Stimulated activated CD8-positive, alpha-beta memory T cell treated with anti-CD3 and anti-CD28 coated beads, Interleukin-4, amount 100 ng/mL, for 4 hours (primary cell): ENCODE measurements at places on chromosomes 7 and 10.

DNA sequence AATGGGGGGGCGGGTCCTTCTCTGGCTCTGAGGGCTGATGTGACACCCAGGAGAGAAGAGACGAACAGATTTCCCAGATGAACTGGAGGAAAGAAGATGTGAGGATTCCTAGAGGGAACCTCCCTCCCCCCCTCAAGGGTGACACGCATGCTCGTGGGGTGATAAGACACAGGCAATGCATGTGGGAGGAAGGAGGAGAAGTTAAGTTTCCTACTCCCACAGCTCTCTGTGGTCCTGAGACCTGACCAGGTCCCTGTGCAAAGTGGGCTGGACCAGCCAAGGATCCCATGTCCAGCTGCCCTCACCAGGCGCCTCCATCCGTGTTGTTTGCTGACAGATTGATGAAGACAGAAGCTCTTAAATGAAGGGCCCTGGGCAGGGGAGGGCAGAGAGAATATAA lies 112.6 kb downstream of the SH3PXD2A start:
- no peak for DNase-seq

DNA sequence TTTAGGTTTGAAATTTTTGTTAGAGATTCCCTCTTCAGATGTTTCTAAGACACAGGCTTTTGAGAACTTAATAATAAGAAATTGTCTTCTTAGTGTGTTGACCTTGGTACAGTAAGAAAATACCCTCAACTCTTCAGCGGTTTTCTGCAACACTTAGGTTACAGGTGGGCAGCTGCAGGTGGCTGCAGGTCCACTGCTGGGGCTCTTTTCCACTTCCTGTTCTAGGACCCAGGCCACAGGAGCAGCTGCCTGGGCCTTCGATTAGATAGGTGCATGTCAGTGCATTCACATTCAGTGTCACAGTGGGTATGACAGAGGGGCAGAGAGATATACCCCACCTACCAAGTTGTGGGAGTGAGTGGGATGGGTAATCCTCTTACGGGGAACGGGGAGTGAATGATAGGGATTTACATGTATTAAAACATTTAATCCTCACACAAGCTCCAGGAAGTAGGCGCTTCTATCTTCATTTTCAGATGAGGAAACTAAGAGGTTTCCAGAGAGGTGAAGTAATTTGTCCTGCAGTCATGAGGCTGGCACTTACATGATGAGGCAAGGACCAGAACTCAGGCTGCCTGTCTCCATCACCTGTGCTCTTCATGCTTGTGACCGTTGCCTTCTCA lies 20.2 kb upstream of the SUV39H2 start:
- DNase-seq: no peak

DNA sequence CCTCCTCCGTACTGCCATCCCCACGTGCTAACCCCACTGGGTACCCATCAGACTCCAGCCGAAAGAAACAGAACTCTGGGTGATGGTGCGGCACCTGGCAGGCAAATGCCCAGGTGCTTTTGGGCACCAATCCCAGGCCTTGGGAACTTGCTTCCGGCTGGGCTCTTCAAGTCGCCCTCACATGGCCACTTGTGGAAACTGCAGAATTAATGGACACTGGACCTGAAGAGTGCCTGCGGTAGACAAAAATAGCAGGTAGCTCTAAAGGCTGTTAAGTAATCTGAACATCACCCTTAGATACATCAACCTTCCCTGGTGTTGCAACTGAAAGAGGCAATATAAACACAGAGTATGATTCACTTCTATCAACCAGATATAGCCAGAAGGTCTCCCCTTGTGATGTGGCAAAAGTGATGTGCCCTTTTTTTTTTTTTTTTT lies 644.4 kb downstream of the GRM8 start:
- DNase-seq: no peak

GRCh38 chr10:31004611-31005193 lies 27.0 kb downstream of the ZNF438 start:
- DNase-seq: no peak

DNA sequence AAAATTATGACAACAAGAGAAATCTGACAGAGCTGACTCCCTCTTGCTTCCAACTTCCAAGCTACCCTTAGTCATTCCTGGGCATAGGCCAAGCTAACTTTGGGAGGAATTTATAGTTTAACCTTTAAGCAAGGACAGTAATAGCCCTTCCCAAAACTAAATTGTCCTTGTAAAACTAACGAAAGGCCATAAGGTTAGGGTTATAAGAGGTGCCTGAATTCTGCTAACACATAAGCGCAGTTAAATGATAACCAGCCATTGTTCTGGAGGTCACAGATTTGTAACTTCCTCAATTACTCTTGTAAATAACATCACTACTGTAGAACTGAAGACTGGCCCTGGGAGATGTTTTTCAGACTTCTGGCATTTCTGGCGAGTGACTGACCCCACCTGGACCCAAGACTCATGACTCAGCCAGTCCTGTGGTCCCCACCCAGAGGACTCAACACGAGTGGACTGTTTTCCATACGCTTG lies 481.2 kb downstream of the KCNMA1 start:
- no peak for DNase-seq

DNA sequence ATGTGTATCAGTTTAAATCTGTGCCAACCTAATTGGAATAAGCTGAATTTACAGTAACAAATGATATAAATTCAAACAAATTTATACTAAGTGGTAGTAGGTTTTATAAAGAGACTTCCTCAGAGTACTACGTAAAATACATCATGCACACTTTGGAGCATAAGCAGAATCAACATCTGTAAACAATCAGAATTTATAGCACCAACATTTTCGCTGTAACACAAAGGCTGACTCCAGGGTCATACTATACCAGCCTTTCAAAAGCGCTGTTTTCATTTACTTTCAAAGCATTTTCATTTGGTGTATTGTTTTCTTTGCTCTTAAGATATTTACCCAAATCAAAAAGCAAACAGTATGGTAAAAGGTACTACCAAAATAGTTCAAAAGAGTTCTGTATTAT lies 29.3 kb upstream of the TMEM168 start:
- no peak for DNase-seq

- DNase-seq: no peak
These were observed 48.6 kb upstream of the NOBOX start for GRCh38 chr7:144452064-144452463.

DNA sequence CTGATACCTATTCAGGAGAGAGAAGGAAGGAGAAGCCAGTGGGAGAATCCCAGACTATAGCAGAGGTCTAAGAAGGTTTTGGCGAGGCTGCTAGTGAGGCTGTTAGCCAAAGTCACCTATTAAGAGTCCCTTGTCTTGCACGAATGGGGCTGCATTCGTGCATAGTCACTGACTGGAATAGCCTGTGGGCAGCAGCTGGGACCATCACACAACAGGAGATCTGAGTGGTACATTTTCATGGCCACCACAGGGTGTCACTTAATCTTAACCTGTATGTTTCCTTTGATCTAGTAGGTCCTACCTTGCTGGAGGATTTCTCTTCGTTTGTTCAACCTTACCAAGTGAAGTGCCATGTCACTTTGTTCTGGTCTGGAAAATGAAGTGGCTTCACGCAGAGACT lies 319.9 kb downstream of the BMPER start:
- DNase-seq: no peak

- no peak for DNase-seq
These were observed 155.9 kb downstream of the SEC23IP start for GRCh38 chr10:120048391-120048790.

GRCh38 chr7:138267934-138268333 lies 191.7 kb downstream of the AKR1D1 start:
- no peak for DNase-seq

- no peak for DNase-seq
These were observed 45.2 kb upstream of the ZRANB1 start for GRCh38 chr10:124896751-124897150.

- no peak for DNase-seq
These were observed 594.9 kb upstream of the IGFBP3 start for GRCh38 chr7:46515844-46516590.

- DNase-seq: no peak
These were observed 9.4 kb upstream of the COL13A1 start for GRCh38 chr10:69792341-69792740.

- DNase-seq: no peak
These were observed 9.1 kb upstream of the EIF4H start for GRCh38 chr7:74164985-74165456.

DNA sequence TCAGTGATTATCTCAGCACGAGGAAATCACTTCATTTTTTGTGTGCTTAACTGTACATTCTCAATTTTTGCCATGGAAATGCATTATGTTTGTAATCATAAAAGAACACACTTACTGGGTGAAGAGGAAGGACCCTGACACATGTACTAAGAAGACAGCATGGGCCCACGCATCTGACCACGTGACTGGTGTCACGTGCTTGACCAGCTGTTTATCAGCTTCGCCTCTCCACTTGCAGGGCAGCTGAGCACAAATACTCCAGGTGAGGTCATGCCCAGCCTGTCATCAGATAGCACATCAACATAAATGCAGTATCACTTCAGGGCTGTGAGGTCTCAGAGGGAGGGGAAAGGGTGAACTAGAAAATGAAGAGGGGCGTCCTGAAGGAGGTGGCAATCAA lies 179.8 kb downstream of the EBF3 start:
- DNase-seq: no peak

DNA sequence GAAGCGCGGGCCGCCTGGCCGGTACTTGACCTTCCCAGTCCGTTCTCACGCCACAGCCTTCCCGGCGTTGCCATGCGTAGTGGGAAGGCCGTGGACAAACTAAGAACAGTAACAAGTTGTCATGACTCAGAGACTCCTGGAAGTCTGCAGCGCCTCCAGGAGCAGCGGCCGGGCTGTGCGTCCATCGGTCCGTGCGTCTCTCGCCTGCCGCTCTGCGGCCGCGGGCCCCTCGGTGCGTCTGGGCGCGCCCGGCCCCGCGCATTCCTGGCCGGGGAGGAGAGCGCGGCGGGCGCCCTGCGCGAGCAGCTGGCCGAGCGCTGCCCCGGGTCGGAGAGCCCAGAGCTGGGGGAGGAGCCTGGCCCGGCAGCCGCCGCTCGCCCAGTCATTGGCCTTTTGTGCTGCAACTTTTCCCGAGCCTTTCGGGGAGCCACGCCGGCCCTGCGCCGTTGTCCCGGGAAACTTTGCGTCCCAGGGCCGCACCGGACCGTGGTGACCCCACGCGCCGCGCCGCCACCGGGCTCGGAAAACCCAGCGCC lies 123.7 kb downstream of the TACC2 start:
- no peak for DNase-seq

DNA sequence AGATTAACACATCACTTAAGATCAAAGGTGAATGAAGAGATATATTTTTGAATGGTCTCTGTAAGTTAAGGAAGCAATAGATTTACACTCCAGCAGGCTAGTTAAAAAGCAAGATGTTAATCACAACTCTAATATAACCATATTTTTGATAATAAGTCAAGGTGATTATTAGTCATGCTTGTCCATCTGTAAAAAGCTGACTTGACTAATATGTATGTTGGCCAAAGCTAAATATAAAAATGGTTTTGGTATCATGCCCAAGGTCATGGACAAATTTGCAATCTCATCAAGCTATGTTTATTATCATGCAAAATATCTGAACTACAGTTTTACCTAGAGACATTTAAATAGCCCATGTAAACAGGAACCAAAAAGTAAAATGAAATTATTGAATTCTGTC lies 102.6 kb upstream of the CSTF2T start:
- no peak for DNase-seq

DNA sequence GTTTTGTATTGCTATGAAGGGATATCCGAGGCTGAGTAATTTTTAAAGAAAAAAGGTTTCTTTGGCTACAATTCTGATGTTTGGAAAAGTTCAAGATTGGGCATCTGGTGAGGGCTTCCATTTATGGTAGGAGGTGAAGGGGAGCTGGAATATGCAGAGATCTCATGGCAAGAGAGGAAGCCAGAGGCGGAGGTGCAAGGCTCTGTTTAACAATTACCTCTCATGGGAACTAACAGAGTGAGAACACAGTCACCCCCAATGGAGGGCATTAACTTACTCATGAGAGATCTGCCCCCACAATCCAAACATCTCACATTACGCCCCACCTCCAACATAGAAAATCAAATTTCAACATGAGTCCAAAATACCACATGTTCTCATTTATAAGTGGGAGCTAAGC lies 62.0 kb downstream of the AKR1D1 start:
- no peak for DNase-seq

DNA sequence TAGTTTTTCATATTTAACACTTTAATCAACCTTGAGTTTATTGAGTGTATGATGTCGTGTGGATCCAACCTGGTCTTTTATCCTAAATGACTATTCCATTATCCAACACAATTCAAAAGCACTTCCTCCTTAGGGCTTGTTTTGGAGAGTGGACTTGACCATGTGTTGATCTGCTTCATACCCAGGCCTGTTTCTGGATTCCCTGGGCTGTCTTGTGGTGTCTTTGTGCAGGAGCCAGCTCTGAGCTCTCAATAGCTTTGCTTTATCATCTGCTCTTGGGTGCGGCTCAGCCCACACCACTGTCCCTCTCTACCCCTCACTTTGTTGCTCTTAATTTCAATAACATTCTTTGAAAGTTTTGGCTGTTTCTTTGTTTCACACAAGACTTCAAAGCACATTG lies 70.9 kb upstream of the CHST15 start:
- no peak for DNase-seq

DNA sequence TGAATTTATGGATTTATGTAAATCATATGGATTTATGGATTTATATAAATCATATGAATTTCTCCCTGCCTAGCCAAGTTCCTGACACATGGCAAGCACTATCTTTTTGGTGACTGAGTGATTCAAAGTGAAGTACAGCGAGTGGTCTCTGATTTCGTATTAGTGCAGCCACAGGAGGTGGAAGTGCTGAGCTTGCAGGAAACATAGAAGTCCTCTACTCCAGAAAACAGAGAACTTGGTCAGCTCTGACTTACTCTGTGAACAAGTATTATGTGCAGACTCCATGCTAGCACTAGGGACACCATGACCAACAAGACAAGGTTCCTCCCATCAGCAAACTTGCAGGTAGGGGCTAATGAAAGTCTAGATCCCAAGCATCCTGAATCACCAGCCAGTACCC lies 28.5 kb downstream of the CYP3A5 start:
- DNase-seq: no peak

DNA sequence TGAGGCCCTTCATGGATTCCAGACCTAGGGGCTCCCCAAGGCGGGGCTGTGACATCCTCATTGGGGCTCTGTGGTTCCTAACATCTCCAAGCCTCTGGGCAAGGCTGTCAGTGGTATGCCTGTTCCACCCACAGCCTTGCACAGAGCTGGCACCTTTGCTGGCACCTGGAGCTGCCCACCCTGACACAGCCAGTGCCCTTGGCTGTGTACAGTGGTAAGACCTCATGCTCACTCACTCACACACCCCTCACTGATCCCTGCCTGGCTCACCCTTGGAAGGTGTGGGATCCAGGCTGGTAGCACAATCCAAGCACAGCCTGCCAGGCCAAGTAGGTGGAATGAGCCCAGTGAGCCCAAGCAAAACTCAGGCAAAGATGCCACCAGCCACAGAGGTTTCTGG lies 200.4 kb upstream of the PCDH15 start:
- DNase-seq: no peak

- DNase-seq: no peak
These were observed 715.2 kb upstream of the GRM3 start for GRCh38 chr7:85928500-85928899.

DNA sequence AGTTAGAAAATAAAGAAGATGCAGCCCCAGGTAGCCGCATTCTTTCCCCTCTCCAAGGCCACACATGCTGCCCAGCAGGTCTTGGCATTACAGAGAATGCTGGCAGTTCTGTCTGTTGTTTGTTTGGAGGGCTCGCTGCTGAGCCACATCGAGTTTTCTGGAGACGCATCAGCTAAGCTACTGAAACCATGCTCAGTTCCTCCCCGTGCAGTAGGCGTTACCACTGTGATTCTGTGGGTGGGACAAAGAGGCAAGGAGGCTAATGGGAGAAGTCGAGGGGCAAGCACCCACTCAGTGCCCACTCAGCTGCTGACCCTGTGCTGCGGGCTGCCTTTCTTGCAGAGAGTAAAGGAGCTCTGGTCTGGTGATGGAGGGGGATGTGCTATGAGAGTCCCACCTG lies 15.5 kb upstream of the GTPBP4 start:
- DNase-seq: no peak
